ENCODE measurements at places on chromosomes 12 and 14.

DNA sequence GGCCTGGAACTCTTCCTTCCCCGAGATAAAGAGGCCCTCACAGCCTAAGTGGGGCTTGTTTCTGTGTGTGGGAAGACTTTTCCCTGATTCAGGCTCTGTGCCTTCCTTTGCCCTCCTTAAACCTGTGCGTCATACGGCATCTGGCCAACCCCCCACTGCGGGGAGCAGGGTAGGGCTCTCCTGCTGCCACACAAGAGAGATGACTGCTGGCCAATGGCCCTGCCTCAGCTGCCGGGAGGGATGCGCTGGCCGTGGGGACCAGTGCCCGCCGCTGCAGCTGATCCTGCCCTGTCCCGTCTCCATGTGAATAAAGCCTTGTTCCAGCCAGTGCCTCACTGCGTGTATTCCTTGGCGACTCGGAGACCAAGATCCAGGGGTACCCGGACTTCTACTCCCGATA is 42.5 kb upstream of the BEGAIN start:
- DNase-seq: no peak

DNA sequence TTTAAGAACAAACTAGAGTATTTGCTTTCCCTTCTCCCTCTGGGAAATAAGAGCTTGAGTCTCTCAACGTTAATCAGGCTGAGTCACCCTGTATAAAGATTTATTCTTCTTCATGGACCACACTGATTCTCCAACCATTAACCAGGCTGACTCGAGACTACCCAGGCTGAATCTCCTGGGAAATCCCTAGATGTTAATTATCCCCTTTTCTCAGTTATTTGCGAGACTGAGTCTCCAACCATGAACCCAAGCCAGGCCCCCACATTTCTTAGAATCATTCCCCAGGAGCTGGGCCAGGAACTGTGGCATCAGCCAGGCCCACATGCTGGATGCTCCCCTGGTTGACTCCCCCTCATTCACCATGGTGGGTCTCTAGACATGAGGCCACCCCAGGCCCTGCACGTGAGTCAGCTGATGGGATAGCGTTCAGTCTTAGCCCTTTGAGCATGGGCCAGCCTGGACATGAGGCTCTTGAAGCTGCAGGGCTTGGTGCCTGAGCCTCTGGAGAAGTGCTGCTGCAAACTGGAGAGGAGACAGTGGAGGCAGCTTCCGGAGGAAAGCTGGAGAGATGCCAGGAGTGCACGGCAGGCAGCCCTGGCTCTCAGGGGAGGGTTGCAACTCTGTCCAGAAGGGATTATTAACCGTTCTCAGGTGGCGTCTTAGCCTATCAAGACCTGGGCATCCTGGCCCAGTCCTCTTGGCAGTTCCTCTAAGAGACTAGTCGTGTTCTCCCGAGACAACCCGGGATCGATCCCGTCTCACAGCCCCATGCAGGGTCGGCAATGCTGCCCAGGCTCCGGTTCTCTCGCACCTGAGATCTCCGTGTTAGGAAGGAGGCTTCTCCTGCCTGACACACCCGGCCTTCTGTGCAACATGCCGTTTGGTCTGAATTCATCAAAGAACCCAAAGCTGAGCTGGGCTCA is 296.6 kb downstream of the ADGRD1 start:
- no peak for DNase-seq

- DNase-seq: peak; percentile 82
Measured at GRCh38 chr14:61889914-61890351, 127.7 kb downstream of the SNAPC1 start.

DNA sequence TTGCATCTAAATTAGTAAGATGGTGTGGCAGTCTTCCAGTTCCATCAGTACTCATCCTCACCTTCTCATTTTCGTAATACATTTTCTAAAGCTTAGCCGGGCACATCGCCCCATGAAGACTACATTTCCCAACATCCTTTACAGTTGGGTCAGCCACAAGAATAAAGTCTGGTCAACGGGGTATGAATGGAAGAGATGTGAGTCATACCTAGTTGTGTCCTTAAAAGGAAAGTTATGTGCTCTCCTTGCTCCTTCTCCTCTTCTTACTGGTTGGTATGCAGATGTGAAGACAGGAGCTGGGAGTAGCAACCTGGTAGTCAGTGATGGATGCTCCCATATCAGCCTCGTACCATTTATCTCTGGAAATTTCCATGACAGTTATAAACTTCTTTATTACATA is 35.9 kb upstream of the EGLN3 start:
- no peak for DNase-seq

GRCh38 chr12:3364226-3364625 is 126.8 kb upstream of the PRMT8 start:
- DNase-seq: no peak

- DNase-seq: no peak
Measured at GRCh38 chr12:2606186-2606910, 188.4 kb upstream of the FKBP4 start.

GRCh38 chr12:128068211-128068610 is 198.8 kb upstream of the TMEM132C start:
- DNase-seq: no peak

Measured in germinal center (tissue), 1 donor.